Fibroblast of skin of left quadriceps (primary cell): ENCODE measurements at places on chromosomes 5 and 9.

GRCh38 chr9:131708226-131709002 lies 31.5 kb downstream of the RAPGEF1 start:
- no peak for DNase-seq

GRCh38 chr9:17398350-17398749 lies 180.5 kb upstream of the SH3GL2 start:
- no peak for DNase-seq

GRCh38 chr5:54073131-54073530 lies 237.2 kb downstream of the ARL15 start:
- DNase-seq = no peak

- no peak for DNase-seq
These were observed 95.1 kb downstream of the TRIO start for GRCh38 chr5:14238272-14238671.

DNA sequence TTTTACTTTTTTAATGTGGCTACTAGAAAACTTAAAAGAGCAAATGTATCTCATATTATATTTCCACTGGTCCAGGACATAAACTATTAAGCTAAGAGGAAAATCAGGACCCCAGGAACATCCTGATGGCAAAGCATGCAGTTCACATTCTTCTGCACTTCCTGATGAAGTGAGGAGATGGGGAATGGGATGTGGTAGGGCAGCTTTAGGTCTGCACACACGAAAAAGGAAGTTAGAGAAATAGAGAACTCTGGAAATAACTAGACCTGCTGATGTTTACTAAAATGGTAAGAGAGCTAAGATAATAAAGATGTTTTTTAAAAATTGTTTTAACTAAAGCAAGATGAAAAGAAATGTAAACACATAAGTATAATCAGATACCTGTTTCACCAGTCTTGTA lies 39.7 kb upstream of the NIPBL start:
- DNase-seq = no peak

GRCh38 chr9:131117121-131117761 lies 8.1 kb upstream of the NUP214 start:
- DNase-seq = no peak

DNA sequence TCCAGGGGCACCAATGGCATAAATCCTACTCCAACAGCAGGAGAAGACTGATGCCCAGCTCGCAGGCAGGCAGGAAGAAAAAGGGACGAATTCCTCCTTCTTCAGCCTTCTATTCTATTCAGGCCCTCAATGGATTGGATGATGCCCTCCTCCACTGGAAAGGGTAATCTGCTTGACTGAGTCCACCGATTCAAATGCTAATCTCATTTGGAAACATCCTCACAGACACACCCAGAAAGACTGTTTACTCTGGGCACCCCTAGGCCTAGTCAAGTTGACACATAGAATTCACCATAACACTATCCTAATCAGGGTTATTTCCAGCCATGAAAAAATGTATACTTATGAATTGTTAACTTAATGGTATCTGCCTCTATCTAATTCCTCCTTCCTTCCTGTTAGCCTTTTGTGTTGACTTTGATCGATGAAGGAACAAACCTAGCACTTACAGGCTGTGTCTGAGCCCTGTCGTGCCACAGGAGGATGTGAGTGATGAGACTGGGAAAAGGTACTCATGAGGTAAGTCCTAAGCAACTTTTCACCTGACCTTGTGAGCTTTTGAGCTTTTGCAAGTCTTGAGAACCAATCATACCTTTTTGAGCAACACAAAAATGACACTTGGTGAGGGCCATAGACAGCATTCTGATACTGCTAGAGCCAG lies 36.5 kb downstream of the FOXD1 start:
- DNase-seq = no peak

- DNase-seq = no peak
These were observed 5.2 kb upstream of the PPARGC1B start for GRCh38 chr5:149724884-149725283.

GRCh38 chr5:179768326-179769085 lies 25.3 kb upstream of the LTC4S start:
- no peak for DNase-seq

GRCh38 chr5:72523960-72524582 lies 16.9 kb upstream of the ZNF366 start:
- DNase-seq = peak; percentile 48

DNA sequence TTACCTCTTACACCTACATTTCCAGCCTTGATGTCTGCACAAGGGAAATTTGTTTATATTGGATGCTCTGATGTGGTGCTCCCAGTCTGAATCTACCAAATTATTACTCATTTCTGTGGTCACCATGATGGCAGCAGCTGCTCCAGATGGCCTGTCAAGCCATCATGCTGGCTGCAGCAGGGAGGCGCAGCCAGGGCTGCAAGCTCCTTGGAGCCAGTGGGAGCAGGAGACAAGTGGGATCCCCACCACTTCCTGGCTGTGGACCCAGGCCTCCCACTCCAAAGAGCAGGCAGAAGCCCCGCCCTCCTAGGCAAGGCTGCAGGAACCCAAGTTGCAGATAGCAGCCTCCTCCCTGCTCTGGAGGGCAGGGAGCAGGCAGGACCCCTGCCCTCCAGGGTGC lies 241.1 kb upstream of the ATP10B start:
- DNase-seq = no peak

GRCh38 chr5:79020861-79021561 lies 35.9 kb upstream of the ARSB start:
- peak; percentile 72 for DNase-seq

GRCh38 chr5:160837211-160837610 lies 14.8 kb downstream of the ATP10B start:
- DNase-seq = no peak

GRCh38 chr5:173689171-173689736 lies 72.8 kb upstream of the BOD1 start:
- DNase-seq = no peak

DNA sequence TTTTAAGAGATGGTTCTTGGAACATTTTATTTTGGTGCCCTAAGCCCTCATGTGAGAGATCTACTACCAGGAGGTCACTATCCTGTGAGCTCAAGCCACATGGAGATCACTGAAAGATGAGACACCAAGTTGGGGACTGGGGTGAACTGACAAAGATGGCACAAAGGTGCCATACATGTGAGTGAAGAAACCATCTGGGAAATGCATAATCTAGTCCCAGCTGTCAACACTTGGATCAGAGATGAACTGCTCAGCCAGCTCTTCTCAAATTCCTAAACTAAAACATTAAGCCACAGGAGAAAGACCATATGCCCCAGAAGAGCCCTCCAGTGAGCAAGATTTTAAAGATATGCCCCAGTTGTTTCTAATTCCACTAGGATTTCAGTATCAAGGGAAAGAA lies 22.2 kb upstream of the MYOT start:
- no peak for DNase-seq

DNA sequence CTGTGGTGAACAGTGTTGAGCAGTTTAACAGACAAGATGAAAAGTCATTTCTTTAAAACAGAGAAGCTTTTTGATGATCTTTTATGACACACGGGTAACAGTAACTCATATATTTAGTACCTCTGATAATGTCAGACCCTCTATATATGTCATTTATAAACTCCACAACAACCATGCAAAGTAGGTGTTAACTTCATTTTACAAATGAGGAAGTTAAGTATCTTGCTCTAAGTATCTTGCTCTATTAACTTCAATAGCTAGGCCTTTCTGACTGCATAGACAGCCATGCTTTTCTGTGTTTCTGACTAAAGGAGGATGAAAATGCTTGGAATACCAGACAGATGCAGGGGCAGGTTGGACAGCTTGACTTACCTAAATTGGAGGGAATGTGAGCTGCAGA lies 1.8 kb downstream of the NUDT2 start:
- no peak for DNase-seq

GRCh38 chr5:146646441-146646840 lies 130.5 kb upstream of the GPR151 start:
- DNase-seq = no peak

DNA sequence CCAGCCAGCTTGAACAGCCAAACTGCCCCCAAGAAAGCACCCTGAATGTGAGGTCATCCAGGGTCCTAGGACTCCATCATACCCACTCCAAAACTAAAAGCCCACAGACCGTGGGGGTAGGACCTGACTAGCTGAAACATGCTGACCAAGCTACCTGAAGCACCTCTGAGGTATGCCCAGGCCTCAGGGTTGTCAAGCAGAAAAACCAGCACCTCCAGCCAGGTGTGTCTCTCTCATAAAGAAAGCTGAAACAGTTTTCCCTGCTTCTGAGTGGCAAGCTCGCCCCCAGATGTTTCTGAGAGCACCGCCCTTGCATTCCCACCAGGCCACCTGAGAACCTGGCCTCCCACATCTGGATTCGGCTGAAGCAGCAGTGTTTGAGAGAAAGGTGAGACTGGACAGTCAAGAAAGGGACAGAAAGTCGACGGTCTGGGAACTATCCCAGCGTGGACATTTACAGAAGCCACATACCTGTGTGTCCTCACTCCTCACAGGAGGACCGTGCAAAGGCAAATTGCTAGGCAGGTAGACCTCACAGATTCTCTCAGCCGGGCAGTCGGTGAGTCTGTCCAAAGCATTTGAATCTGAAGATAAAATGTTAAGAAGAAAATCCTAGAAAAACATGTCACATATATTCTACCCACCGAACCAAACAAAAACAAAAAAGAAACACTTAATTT lies 155.6 kb upstream of the RASEF start:
- DNase-seq = no peak

DNA sequence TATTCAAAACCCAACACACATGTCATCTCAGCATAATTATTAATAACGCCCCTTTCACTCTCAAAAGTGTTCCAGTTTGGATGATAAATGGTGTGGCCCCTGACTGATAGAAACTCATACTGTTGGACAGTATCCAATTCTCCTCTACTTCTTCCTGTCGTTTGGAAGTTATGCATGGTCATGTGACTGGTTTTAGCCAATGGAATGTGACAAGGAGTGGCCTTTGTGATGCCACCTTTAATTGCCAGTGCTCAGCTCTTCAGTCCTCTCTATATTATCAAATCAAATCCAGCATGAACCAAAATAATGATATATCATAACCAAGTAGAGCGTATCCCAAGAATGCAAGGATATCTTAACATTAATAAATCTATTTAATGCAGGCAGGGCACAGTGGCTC lies 117.8 kb upstream of the SPIN1 start:
- no peak for DNase-seq

GRCh38 chr9:89501311-89501898 lies 3.5 kb upstream of the SEMA4D start:
- DNase-seq = no peak

DNA sequence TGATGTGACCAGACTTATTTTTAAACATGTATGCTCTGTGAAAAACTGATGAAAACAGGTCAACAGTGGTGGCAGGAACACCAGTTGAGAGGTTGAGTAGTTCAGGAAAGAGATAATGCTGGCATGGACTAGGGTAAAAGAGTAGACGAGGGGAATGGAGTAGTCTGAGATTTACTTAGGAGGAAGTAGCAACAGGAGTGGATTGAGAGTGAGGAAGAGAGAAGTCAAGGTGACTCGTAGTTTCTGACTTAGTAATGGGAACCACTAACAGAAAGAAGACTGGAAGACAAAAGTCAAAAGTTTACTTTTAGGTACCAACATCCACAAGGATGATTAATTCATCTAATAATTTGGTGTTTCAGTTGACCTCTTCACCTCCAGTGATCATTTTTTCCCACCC lies 3.6 kb downstream of the SRA1 start:
- DNase-seq = no peak

DNA sequence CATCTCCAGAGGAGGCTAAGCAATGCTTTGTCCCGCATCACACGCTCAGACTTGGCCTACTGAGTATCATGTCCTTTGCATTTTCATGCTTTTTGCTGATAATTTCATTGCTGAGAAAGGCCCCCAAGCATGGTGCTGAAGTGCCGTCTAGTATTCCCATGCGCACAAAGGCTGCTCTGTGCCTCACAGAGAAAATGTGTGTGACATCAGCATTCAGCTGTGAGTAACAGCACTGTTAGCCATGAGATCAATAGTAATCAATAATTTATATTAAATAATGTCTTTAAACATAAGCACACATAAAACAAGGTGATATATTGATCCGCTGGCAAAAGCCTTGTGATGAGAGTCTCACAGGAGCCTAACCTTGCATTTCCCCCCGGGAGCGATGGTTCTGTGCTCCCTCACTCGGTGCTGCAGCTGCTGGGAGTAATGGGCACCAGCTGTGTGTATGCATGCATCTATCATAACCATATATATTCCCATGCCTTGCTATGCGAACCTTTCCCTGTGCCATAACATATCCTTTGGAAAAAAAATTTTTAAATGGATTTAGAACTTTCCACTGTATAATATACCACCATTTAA lies 50.4 kb upstream of the RNF130 start:
- no peak for DNase-seq

GRCh38 chr5:154485850-154486426 lies 7.9 kb upstream of the HAND1 start:
- no peak for DNase-seq

DNA sequence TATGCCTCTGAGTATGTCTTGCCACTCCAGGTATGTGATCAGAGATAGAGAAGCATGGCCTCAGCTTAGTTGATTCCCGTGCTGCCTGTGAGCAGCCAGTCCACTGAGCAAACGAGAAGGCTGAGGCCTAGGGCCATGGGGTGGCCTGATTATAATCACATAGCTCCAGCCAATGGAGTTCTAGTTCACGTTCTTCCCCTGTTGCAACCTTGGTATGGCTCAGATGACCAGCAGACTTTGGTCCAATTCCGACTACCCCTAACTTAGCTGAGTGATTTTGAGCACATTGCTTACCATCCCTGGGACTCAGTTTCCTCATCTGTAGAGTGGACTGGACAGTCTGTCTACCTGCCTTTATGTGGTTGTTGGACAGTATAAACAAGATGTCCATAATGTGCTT lies 68.4 kb downstream of the PPARGC1B start:
- no peak for DNase-seq

DNA sequence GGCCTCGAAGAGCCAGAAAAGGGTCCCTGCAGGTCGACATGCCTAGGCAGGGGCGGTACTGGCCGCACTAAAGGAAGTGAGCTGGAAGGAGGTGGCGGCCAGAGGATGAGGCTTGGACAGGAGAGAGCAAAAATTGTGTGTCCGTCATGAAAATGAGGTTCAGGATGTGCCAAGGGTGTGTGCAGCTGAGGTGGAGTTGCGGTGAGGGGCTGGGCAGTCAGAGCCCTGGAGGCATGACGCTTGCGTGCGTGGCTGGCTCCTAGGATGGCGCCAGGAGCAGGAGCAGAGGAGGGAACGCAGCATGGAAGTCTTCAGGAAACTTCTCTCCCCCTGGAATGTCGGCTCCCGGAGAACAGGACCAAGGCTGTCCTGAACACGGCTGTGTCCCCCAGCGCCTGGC lies 5.5 kb upstream of the PDLIM7 start:
- no peak for DNase-seq

GRCh38 chr5:150263801-150264621 lies 25.6 kb downstream of the CAMK2A start:
- DNase-seq = peak; percentile 76

GRCh38 chr9:33162721-33163311 lies 4.3 kb downstream of the B4GALT1 start:
- DNase-seq = peak; percentile 80

- no peak for DNase-seq
These were observed 104.2 kb downstream of the MELK start for GRCh38 chr9:36676778-36677485.

DNA sequence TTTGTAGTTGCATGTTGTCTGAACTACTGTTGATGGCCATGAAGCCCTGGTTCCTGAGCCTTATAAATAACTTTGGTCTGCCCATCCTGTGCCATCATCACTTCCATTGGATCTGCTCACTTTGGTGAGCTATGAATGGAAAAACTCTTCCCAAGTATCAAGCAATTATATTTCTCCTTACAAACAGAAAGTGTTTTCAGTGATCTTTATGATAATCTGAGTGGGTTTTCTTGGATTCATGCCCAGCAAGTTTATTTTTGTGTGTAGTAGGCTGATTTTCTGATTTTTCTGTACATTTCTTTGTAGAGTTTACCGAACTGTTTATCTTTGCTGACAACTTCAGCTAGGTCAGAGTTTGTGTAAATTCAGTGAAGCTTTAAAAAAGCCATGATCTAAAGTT lies 31.0 kb downstream of the CAMK4 start:
- no peak for DNase-seq
